ENCODE measurements at places on chromosomes 1 and 21. TPM values are rescaled to one million over a fixed set of nuclear protein-coding genes. Genes with fewer than 3 reads are reported as not detected.

- no peaks in the 10 kb centered on the region for H3K4me1 ChIP-seq
- no peaks in the 10 kb centered on the region for H3K27me3 ChIP-seq
- no peak for DNase-seq
- H3K4me3 ChIP-seq: no peak overlapping the region
Measured at GRCh38 chr1:223177681-223178080, 34.6 kb upstream of the TLR5 start.

Gene FCRLB
- not detected for total RNA-seq

GRCh38 chr1:109669246-109669948 is 1.5 kb downstream of the GSTM2 start:
- H3K4me3 ChIP-seq: peak overlapping the region; percentile 33
- H3K27ac ChIP-seq: no peak overlapping the region
- H3K27me3 ChIP-seq: no peaks in the 10 kb centered on the region
- H3K36me3 ChIP-seq: no peaks in the 10 kb centered on the region
- no peak for DNase-seq

Gene ACKR1
- total RNA-seq: 0.26 TPM
